Pons (tissue), 1 donor: ENCODE measurements at places on chromosomes 5 and 9.

DNA sequence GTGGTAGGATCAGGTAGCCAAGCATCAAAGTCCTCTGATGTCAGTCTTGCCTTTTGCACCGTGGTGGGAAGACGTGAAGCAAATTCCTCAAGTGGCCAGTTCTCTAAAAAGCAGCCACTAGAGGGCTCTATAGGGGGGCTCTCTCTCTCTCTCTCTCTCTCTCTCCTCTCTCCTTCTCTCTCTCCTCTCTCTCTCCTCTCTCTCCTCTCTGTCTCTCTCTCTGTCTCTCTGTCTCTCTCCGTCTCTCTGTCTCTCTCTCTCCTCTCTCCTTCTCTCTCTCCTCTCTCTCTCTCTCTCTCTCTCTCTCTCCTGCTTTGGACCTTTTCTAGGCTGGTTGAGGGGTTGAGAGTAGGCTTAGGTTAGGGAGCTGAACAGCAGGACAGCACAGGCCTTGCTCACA lies 13.9 kb upstream of the OSMR start:
- DNase-seq: peak; percentile 26

DNA sequence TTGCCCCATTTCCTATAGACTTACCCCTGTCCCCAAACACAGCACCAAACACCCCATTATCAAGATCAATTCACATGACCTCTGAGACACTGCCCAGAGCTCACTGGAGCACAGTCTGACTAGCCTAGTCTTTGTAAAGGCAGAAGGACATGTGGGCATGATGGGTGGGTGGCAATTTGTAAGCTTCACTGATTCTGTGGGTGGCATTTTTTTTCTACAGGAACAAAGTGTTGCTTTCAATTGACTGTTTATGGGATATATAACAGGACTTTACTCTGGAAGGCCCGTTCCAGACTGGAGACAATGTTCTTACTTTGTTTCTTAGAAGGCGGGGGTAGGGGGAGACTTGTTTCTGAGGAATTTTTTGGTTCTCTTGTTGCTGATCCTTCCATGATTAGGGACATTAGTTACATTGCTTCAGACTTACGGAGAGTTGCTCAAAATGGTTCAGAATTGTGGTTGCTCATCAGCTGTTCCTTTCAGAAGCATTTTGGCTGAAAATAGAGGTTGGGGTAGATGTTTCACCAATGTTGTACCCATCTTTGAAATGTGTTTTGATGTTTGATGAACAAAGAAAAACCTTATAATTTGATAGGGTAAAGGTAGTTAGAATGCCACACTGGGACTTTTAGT lies 20.2 kb downstream of the NNT start:
- peak; percentile 13 for DNase-seq

GRCh38 chr5:89570557-89570956 lies 687.6 kb upstream of the MEF2C start:
- DNase-seq: no peak

GRCh38 chr5:154648706-154649105 lies 106.5 kb upstream of the LARP1 start:
- DNase-seq: no peak

GRCh38 chr5:172876578-172876977 lies 42.5 kb downstream of the ERGIC1 start:
- DNase-seq: no peak

DNA sequence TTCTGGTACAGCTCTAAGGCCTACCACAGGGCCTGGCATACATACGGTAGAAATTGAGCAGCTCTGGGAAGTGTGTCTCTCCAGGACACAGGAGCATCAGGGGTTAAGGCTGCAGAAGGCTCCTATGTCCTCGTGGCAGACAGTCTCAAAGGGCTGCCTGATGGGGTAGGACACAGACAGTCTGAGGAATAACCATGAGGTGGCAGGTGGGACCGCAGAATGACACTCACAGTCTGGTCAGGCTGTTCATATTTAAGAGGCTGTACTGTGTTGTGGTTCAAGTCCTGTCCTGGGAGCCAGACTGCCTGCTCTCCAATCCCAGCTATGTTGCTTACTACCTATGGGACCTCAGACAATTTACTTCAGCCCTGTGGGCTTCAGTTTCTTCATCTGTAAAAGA lies 217.1 kb downstream of the TRIM32 start:
- DNase-seq: no peak
